ENCODE measurements at places on chromosomes 1 and 21. TPM values are rescaled to one million over a fixed set of nuclear protein-coding genes. Genes with fewer than 3 reads are reported as not detected.

GRCh38 chr21:26019236-26019635 lies 151.3 kb downstream of the APP start:
- no peak for DNase-seq

DNA sequence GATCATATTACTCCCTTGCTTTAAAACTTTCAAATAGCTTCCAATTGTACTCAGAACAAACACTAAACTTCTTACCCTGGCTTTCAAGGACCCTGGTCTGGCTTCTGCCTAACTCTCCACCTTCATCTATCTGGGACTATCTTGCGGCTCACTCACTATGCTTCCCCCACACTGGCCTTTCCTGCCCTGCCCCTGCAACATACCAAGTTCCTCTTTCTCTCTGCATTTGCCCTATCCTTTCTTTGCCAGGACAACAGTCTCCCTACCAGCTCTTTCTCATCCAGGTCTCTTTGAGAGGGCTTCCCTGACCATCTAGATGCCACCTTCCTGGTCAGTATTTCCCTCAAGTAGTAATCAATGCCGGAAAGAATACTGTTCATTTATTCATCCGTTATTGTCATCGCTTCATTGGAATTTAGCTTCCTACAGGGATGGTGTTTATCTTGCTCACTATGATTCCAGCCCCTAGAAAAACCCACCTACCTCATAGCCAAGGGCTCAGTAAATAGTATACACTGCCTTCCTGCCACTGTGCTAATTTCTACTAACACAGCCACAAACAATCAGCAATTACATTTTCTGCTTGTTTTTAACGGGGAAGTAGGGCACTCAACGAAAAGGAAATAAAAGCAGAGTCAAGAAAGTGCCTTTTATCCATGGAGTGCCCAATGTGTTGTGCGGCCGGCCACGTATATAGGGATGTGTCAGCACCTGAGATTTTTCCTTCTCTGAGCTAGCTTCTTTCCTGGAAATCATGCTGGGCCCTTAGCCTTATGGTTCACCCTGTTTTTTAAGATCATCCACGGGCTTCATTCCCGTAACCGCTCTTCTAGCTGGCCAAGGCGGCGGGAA lies 521 bp upstream of the CDC7 start:
- DNase-seq = no peak

GRCh38 chr1:20429296-20429695 lies 56.7 kb downstream of the CAMK2N1 start:
- DNase-seq = peak; percentile 36

DNA sequence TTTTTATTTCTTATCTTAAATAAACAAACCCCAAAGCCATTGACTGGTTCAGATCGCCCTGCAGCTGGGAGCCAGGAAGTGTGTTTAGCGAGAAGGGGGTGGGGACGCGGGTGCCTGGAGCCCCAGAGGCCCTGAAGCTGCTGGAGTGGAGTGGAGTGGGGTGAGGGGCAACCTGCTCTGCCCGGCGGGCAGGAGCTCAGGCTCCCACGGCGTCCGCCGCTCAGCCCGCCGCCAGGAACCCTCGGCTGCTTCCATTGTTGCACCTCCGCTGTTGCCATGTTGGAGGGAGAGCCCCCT lies 673 bp downstream of the PIK3C2B start:
- peak; percentile 52 for DNase-seq

GRCh38 chr1:79283451-79283850 lies 276.9 kb upstream of the ADGRL4 start:
- no peak for DNase-seq

DNA sequence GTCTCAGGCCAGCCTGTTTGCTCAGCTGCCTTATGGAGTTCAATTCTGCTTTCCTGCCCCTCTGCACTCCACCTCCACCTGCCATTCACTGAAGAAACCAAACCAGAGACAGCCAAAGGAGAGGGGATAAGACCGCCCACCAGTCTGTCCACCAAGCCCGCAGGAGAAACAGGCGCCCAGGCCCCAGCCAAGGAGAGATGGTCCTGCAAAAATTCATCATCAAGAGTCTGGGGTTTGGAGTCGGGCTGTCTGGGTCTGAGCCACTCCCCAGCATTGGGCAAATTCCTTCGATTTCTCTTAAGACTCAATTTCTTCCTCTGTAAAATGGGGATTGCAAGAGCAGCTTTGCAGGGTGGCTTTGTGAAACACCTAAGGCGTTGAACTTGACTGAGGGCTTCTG lies 121.4 kb upstream of the RUNX3 start:
- DNase-seq = no peak

DNA sequence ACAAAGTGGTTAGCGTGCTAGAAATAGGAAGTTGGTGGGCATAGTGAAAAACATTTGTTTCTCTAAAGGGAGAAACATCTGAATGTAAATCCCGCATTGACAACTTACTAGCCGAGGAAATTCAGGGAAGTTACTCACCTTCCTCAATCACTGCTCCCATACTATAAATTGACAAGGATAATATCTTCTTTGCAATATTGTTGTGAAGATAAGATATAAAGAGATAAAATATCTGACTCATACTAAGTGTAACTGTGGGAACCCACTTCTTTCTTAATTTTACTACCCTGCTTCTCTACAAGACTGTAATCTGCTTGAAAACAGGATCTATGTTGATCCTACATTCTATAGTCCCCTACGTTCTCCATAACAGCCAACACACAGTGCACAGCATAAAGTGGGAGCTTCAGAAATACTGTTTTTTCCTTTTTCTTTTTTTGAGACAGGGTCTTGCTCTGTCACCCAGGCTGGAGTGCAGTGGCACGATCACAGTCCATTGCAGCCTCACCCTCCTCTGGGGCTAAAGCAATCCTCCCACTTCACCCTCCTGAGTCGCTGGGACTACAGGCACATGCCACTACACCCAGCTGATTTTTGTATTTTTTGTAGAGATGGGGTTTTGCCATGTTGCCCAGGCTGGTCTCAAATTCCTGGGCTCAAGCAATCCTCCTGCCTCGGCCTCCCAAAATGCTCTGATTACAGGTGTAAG lies 57.4 kb upstream of the C1orf21 start:
- no peak for DNase-seq

DCDC2B gene
- total RNA-seq = not detected

DNA sequence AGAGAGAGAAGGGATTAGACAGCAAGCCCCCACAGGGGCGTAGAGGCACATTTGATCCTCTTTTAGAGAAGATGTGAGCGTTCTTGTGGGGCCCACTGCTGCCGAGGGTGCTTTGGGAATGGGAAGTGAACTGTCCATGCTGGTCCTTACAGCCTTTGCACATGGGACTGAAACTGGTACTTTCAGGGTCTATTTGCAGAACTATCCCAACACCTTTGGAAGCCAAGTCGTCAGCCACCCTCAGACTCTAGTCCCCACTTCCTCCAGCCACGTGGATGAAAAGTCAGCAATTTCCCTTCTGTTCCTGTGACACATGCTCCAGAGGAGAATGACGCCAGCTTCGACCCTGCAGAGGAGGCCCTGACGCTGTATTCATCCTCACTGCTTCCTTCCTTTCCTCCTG lies 2.6 kb upstream of the RAB7B start:
- DNase-seq = no peak

GRCh38 chr1:201375169-201375568 lies 2.3 kb downstream of the TNNT2 start:
- DNase-seq = peak; percentile 14

DNA sequence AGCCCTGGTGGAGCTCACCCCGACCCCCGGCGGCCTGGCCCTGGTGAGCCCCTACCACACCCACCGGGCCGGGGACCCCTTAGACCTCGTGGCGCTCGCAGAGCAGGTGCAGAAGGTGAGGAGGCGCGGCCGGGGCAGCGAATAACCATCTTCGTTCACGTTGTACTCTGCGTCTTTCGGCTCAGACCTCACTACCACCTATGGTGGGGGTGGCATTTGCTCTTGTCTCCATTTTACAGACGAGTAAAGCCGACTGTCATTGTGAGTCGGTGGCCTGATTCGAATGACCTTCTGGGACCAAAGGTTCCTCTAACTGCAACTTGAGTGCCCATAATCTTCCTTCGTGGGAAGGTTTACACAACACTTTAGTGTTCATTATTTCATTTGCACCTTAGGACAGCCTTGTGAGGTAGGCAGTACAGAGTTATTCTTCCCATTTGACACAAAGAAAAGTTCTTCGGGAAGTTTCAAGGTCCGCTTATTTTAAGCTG lies 506 bp downstream of the C1orf50 start:
- no peak for DNase-seq

GRCh38 chr1:234983564-234984238 lies 144.9 kb downstream of the TOMM20 start:
- no peak for DNase-seq

GRCh38 chr1:230240446-230241086 lies 173.5 kb downstream of the GALNT2 start:
- peak; percentile 20 for DNase-seq

- no peak for DNase-seq
Observed at GRCh38 chr1:218459450-218459849, 114.3 kb downstream of the TGFB2 start.

DNA sequence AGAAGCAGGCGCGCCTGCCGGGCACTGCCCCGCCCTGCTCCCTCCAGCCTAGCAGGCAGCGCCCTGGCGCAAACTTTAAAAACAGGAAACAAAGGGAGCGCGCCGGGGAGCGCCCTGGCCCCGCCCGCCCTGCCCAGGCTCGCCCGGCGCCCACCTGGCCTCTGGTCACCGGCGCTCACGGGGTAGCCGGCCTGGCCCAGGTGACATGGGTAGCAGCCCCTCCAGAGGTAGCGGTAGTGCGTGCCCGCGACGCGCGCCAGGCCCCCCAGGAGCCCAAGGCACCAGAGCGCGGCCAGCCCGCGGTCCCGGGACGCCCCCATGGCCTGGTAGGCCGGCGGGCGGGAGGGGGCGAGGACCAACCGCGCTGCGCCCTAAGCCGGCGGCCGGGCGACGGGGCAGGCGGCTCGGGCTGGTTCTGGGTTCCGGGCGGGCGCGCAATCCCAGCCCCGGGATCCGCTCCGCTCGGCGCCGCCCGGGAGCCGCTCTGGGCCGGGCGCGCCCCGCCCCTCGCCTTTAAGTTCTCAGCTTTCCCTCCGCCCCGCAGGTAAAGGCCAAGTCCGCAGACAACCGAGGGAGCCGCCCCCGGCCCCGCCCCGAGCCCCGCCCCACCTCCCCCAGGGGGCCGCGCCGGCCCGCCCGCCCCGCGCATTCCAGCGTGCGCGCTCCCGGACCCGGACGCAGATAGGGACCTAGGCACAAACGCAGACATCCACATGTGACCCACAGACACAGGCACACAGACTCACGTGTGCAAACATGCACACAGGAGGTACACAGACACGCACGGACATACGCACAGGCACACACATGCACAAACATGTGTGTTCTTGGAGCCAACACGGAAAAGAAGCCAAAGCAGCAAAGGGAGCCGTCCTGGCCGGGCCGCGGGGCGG lies 76.7 kb downstream of the ARHGEF16 start:
- DNase-seq = peak; percentile 82

PLD5 gene
- not detected for total RNA-seq

- DNase-seq = no peak
Observed at GRCh38 chr1:61781151-61781550, 38.9 kb downstream of the PATJ start.

LCE3D gene
- not detected for total RNA-seq

- DNase-seq = no peak
Observed at GRCh38 chr1:28663871-28664470, 4.6 kb upstream of the GMEB1 start.

- DNase-seq = no peak
Observed at GRCh38 chr1:17434016-17434415, 5.5 kb downstream of the RCC2 start.

GRCh38 chr1:185453496-185454192 lies 136.6 kb upstream of the IVNS1ABP start:
- DNase-seq = peak; percentile 86

- peak; percentile 50 for DNase-seq
Observed at GRCh38 chr1:21322681-21323016, 32.4 kb upstream of the ECE1 start.

DNA sequence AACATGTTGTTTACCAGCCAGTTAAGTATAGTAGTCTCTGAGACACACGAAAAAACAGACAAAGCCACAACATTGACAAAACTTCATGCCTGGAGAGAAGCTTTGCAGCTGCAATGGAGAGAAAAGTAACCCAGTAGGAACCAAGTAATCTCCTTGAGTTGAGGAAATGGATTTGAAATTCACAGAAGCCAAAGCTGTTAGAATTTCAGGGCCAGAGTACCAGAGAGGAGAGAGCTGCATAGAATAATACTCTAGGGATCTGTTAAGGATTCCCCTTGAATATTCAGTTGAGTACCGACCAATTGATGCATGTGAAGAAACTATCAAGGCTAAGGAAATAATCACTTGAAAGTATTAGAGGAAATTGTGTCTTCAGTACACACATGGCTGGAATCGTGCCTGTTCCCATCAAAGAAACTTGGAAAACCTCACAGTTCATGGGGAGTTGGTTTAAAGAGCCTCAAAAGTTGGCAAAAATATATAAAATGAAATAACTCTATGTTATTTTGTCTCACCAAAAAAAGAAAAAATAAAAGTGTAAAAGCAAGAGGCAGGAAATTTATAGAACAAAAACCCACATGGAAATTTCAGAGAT lies 324.0 kb upstream of the NEGR1 start:
- no peak for DNase-seq

- DNase-seq = no peak
Observed at GRCh38 chr21:32100423-32100822, 178.4 kb downstream of the MIS18A start.

DNA sequence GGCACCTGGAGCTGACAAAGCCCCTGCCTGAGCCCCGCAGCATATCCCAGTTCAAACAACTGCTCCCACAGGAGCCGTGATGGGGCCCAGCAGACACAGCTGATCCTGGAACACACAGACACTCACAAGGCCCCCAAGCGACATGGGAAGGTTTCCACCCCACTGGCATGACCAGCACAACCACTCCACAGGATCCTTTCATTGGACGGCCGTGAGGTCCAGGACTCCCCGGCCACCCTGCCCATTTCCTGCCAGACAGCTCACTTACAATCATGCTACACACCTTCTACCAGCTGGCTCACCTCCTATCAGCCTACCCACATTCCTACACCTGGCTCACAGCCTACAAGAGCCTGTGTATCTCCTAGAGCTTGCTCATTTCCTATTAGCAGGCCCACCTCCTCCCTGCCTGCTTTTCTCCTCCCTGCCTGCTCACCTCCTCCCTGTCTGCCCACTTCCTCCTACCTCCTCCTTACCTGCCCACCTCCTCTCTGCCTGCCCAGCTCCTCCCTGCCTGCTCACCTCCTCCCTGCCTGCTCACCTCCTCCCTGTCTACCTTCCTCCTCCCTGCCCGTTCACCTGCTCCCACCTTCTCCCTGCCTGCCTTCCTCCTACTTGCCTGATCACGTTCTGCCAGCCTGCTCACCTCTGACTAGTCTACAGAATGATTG lies 73.9 kb downstream of the MATN1 start:
- no peak for DNase-seq

DNA sequence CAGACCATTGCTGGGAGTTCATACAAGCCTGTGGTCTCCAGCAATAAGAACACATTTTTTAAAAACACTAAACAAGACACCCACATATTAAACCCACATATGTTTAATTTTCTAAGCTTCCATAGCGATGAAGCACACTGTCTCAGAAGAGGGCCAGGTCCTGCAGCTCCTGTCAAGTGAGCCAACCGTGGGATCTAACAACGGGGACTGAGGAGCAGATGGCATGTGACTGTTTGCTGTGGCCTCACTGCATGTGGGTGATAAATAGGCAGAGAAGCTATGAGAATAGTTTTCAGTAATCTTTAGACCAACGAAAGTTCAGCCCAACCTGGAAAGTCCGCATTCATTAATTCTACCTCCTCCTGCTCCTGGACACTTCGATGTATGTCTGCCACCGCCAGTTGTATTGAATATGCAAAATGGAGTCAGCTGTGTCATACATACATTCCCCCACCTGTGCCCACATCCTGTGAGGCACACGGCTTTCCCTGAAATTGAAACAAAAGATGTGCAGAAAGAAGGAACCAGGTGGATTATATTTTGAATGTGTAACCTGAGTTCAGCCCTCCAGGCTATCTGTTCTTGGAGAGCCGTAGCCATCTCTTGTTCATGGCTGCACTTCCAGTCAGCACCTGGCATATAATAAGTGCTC lies 88.2 kb downstream of the MIS18A start:
- DNase-seq = no peak

All from GM23248 (cell line).